Fibroblast of the conjunctiva (primary cell): ENCODE measurements at places on chromosomes 16 and 17.
A peak's percentile ranks its signal among the peaks of the same experiment; 100 is the strongest.

- no peak for DNase-seq
Observed at GRCh38 chr17:3913531-3914311, 2.5 kb downstream of the P2RX1 start.

DNA sequence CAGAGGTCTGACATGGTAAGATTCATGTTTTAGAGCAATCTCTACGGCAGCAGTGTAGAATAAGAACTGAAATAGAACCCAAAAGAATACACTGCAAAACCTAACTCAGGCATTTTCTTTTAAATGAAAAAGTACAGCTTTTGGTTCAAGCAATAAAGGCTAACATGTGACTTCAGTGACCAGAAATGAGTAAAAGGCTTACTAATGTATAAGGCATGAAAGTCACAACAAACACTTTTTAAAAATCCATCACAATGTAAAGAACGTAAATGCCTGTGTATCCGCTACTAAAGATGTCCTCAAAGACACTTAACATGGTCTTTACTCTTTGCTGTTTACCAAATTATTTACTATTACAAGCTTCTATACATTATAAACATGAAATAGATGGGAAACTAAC, 16.6 kb downstream of the KIAA0753 start:
- DNase-seq: no peak

GRCh38 chr16:55495616-55496289, 13.1 kb upstream of the LPCAT2 start:
- DNase-seq: peak; percentile 90

DNA sequence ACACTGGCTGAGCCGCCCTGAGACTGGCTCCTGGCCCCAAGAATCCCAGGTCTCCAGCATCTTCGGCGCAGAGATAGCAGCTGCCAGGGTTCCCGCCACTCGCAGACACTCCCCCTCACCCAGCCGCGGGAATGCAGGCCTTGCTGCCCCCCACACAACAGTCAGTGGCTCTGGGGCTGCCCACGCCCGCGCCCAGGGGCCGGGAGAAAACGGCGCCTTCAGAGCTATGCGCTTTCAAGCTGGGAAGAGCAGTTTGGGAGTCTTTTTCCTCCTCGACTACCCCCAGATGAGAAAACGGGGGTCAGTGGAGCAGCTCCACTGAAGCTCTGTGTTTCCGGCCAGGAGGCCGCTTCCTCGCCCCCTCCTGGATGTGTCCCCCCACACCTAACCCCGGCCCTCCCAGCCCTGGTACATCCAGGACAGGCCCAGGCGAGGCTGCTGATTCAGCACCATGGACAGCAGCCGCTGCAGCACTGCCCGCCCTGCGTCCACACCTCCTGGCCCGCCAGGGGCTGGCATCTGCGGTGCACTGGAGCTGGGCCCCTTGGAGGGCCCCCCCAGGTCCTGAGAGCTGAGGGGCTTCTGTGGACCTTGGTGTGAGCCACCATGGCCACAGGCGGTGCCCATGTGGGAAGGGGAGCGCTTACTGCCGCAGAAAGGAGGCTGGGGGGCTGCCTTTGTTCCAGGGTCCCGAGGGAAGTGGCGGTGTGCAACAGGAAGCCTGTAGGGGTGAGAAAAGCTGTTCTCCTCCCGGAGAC, 35.7 kb downstream of the CACNA1H start:
- DNase-seq: no peak

- DNase-seq: no peak
Observed at GRCh38 chr16:31179219-31179746, 656 bp upstream of the FUS start.

DNA sequence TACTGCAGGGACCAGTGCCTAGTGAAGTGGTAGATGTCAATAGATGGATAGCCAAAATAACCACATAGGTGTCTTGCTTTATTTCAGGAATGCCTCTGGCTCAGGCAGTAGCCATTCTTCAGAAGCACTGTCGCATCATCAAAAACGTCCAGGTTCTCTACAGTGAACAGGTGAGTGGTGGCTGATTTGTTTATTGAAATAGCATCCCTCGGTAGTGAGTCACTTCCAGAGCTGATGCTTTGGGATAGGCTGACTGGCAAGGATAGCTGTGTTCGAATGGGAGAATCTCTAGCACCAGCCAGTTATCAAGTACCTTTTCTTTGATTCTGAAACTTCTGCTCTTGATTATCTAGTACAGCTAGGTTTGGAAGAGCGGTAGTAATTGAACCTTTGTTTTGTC, 10.3 kb downstream of the PHAF1 start:
- DNase-seq: no peak

DNA sequence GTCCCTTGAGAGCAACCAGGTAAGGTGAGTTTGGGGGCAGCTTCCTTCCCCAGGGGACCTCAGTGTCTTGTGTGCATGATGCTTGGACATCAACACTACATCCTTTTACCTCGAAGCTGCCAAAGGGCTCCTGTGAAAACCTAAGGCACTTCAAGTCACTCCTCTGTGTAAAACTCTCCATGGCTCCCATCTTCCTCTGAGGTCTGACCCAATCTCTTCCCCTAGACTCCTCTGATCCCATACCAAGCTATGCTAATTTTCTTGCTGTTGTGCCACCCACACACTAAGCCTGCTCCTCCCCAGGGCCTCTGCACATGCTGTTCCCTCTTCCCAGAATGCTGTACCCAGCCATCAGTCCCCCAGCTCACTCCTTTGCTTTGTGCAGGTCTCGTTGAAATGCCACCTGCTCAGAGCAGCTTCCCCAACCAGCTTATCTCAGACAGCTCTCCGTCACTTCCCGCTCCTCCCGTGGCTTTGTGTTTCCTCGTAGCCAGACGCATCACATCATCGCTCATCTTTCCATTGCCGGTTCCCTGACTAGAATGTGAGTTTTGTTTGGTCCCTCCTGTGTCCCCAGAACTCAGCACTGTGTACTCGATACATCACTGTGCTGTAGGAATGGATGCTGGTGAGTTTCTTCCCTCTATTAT, 78.4 kb downstream of the CNGB1 start:
- no peak for DNase-seq

- no peak for DNase-seq
Observed at GRCh38 chr17:6479622-6480302, 35.5 kb downstream of the PIMREG start.

- no peak for DNase-seq
Observed at GRCh38 chr16:86129541-86129940, 230.6 kb downstream of the IRF8 start.

- no peak for DNase-seq
Observed at GRCh38 chr17:9368631-9369030, 207.0 kb downstream of the STX8 start.

GRCh38 chr17:22266231-22266630, 573.9 kb downstream of the KCNJ18 start:
- no peak for DNase-seq

- DNase-seq: no peak
Observed at GRCh38 chr16:52363082-52363481, 183.9 kb downstream of the TOX3 start.

DNA sequence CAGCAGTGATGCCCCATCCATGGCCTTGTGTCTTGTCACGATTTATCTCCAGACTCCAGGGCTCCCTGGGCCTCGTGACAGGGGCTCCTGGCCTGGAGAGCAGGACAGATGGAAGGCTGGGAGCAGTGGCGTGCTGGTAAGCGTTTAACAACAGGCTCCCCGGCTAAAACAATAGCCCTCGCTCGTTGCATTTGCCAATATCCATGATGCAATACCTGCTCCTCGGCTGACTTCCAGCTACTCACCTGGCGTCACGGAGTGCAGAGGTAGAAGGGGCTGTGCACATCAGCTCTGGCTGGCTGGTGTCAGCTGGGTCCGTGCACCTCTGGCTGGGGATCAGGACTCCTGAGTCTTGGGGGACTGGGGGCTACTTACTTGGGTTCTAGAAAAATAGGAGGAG, 1.5 kb upstream of the BICDL2 start:
- DNase-seq: no peak

GRCh38 chr16:3761375-3762106, 44.2 kb upstream of the TRAP1 start:
- DNase-seq: no peak

DNA sequence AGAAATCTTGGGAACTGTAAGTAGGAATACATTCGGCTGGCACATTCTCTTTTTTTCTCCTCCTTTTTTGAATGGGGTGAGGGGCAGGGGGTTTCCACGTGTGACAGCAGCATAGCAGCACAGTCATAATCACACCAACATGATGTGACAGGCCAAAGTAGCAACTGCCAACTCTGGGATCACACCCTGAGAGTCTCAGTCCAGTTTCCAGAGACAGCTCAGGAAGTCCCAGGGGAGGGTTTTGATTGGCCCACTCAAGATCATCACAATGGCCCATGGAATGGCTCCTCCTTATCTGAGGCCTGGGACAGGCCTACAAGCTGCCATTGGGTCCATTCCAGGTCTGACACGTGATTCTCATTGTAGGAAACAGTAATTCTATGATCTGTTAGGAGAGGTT, 207.1 kb upstream of the ASIC2 start:
- DNase-seq: no peak

DNA sequence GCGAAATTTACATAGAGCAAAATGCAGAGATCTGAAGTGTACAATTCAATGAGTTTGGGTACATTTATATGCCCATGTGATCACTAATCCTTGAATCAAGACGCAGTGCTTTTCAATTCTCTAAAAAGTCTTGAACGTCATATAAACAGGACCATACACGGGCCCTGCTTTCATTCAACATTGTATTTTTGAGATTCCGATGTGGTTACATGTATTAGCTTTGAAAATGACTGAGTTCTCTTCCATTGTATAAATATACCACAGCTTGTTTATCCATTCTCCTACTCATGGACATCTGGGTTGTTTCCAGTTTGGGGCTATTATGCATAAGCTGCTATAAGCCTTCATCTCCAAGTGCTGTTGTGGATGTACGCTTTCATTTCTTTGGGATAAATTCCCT, 45.5 kb downstream of the ZCCHC14 start:
- peak; percentile 38 for DNase-seq

GRCh38 chr17:73647301-73647695, 3.1 kb upstream of the SDK2 start:
- no peak for DNase-seq

- DNase-seq: no peak
Observed at GRCh38 chr17:62905233-62905632, 60.8 kb upstream of the TANC2 start.

GRCh38 chr16:51222016-51222415, 70.9 kb upstream of the SALL1 start:
- DNase-seq: no peak

GRCh38 chr16:20866145-20866772, 33.9 kb downstream of the DCUN1D3 start:
- peak; percentile 49 for DNase-seq

GRCh38 chr16:88527186-88527936, 42.8 kb upstream of the ZC3H18 start:
- peak; percentile 36 for DNase-seq

- no peak for DNase-seq
Observed at GRCh38 chr16:73483934-73484711, 436.2 kb upstream of the ZFHX3 start.

DNA sequence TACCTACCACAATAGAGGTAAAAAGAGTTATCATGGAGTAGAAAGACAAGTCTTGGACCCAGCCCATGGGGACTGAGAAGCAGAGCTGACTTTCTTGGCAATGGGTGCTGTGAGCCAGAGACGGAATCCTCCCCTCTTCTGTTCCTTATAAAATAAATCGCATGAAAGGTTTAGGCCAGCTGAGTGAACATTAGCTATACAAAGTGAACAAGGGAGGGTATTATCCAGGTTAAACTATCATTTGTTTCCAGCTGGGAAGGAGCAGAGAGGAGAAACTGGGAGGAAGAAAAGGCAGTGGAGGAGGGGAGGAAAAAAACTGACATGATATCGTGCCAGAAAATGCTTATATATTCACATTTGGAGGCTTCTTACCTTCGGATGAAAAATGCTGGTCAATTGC, 13.3 kb upstream of the PAFAH1B1 start:
- no peak for DNase-seq
